ENCODE measurements at places on chromosomes 5 and 9. TPM values are rescaled to one million over a fixed set of nuclear protein-coding genes. Genes with fewer than 3 reads are reported as not detected.

PTPRD gene
- total RNA-seq: 2.4 TPM

NELFB gene
- 16.5 TPM for total RNA-seq

GFI1B gene
- total RNA-seq: 53.6 TPM

TLX3 gene
- total RNA-seq: not detected

TAF11L5 gene
- not detected for total RNA-seq

STK32A gene
- total RNA-seq: 0.09 TPM

CCNO gene
- total RNA-seq: not detected

PDZD2 gene
- total RNA-seq: 0.67 TPM

PKD2L2 gene
- 0.08 TPM for total RNA-seq

RBM27 gene
- 15.5 TPM for total RNA-seq

SV2C gene
- total RNA-seq: not detected

DNA sequence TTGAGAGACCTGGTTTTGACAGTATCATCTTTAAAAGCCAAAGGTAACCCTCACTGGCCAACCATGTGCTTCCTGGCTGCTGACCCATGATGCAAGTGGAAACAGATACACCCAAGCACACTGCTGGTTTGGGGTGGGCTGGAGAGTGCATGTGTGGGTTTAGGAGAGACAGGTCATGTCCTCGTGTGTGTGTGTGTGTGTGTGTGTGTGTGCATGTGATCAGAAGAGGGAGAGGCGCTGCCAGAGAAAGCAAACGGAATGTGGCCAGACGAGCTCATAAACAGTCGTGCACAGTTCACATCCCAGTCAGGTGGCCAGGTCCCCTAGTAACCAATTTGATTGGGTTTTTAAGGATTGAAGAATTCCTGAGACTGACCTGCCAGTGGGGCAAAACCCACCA lies 112.8 kb upstream of the ICE1 start:
- DNase-seq: no peak

GRCh38 chr9:128523199-128523925 lies 18.8 kb downstream of the GLE1 start:
- DNase-seq: no peak

DNA sequence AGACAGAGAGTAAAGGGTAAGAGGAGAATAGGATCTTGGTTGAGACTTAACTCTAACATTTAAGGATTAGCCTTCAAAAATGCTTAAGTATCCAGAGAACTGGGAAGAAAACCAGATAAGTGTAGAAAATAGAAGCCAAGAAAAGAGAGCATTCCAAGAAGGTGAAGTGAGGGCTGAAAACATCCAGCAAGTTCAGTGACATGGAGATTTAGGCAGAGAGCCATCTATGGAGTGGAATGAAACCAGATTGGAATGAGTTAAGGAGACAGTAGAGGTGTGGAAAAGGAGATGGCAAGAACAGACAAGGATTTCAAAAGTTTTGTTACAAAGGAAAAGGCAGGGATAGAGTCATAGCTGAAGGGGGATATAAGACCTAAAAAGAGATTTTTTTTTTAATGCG lies 188.1 kb downstream of the TRPM3 start:
- DNase-seq: no peak

DNA sequence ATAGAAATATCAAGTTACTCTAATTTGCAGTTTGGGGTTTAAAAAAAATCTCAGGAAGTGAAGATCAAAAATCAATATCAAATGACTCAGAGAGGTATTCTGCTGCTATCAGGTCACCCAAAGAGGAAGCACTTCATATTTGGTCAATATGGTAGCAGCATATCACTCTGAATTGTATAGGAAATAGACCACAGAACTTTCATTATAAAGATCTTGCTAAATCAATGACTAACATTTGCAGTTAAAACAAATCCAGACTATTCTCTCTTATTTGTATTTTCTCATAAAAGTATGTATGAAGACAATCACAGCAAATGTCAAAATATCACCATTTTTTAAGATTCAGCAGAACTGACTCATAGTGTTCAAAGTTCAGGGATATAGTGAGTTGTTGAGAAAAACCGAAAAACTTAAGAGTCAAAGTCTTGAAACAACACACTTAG lies 105.8 kb upstream of the PCSK1 start:
- DNase-seq: no peak

GRCh38 chr9:12851341-12852090 lies 76.7 kb downstream of the LURAP1L start:
- DNase-seq: no peak

- no peak for DNase-seq
Measured at GRCh38 chr5:146091881-146092280, 13.5 kb downstream of the PLAC8L1 start.

DNA sequence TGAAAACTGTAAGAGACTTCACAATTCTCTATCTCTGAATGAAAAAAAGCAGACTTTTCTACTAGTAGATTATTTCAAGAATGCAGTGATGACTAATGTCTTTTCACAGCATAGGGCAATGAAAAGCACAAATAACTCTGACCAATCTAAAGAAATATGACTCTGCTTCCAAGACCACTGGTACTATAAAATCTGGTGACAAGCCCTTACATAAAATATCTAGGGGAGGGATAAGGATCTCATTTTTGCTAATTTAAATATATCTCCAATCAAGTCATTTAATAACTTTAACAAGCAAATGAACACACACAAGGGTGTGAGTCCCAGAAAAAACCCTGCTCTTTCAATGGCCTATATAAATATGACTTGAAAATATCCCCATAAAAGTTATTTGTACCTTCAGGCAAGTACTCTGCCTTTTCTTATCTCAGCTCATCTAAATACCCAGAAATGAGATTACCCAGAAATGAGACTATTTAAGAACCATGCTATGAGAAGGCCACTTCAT lies 105.2 kb downstream of the GNAQ start:
- DNase-seq: no peak

DNA sequence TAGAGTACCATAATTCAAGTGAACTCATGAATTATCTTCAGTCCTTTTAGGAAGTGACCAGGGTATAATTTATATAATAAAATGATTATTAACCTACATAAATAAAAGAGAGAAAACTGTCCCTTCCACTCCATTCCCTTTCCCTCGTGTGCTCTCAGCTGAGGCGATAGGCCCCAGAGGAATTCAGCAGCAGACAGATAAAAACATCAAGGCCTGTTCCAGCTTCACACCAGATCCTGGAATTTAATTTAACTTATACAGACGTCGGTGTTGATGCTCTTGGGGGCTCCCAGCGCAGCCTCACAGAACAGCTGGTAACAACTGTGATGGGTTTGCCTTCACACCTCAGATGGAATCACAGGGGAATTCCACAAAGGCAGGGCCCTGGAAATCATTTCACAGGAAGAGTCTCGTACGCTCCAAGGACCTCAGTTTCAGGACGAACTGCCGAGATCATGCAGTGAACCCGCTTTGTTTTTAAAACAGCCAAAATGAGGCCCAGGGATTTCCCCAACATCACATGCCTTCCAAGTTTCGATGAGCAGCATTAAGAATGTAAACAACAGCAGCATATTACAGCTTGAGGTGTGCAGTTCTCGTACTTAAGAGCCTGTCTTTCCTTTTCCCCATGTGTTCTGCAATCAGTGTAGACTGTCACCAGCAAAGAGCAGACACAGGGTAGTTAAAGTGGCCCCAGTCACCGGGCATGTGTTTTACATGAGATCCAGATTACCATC lies 73.6 kb upstream of the ALDH1B1 start:
- no peak for DNase-seq

GRCh38 chr5:85484982-85485574 lies 1100.4 kb upstream of the EDIL3 start:
- DNase-seq: no peak

- peak; percentile 16 for DNase-seq
Measured at GRCh38 chr5:135214897-135215616, 181.0 kb upstream of the PITX1 start.

DNA sequence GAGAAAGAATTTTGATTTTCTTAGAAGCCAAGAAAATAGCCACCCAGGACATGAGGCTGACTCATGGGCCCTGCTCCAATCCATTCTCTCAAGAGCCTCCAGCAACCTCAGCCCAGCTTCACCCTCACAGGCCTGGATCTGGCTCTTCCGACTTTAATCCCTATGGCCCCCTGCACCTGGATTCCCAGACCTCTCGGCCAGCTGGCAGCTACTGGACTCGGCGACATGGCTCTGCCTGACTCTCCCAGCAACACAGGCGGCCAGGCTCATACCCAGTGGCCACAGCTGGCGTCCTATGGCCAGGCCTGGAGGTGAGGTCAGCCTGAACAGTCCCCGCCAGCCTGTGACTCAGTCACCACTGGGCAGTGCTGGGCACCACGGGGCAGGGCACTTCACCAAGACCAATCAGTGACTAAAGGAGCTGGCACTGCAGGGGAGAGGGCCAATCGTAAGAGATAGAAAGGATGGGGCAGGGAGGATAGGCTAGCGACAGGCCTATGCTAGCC lies 6.2 kb upstream of the PDLIM4 start:
- peak; percentile 14 for DNase-seq

DNA sequence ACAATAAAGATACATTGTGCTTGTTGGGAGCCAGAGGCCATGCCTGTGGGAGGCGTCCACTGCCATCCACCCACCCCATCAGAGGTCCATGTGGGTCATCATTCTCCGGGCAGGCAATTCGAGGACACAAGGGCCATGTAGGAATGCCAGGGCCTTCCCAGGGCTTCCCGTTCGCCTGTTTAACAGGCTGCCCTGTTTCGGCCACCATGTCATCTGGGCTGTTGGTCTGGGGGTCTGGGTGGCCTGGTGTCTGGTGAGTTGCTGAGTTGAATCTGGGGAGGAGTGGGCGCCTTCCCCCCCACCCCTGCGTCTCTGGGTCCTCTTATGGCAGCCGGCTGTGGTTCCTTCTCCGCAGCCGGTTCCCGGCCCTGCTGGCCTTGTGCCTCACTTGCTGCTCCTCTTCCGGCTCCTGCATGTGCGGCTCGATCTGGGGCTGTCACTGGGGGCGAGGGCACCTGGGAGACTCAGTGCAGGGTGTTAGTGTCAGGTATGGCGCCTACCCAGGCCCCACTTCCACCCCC lies 117.4 kb downstream of the WNK2 start:
- DNase-seq: no peak

DNA sequence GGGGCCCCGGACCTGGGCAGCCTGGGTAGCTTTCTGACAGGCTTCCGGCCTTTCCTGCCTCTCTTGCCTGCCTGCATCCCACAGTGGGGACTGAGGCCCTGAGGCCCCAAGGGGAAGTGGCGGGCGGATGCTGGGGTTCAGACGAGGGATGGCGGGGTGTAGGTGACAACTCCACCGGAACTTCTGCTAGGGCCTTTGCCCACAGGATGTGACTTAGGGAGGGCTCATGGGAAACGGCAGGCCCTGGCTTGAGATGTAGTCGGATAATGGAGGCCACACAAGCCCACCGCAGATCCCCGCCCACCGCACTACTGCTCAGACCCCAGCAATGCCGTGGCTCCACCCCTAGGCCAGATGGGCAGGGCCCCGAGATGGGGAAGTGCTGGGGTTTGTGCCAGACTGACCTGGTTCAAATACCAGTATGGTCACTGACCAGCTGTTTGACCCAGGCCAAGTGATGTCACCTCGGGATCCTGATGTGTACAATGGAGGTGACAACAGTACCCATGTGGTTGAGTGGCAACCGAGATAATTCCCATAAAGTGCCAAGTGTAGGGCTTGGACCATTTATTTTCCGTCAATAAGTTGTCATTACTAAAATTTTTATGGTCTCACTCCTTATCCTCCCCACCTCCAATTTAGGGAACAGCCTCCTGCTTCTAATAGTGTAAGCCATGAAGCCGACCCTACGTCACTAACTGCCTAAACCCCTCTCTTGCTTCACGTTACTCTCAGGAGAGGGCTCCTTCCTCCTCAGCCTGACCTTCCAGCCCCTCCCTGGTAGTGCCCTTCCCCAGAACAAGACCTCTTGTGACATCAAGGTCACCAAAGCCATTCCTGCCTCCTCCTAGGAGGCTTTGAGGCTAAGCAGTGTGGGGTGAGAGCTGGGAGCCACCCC lies 2.5 kb upstream of the CDK9 start:
- DNase-seq: no peak

GRCh38 chr5:100520348-100520747 lies 14.8 kb upstream of the FAM174A start:
- DNase-seq: no peak

- peak; percentile 58 for DNase-seq
Measured at GRCh38 chr9:100426530-100427365, at the start of gene MSANTD3. TSS of gene MSANTD3 (plus strand) at chr9:100427143. CDS start at chr9:100441939, 14,796 bp downstream.

DNA sequence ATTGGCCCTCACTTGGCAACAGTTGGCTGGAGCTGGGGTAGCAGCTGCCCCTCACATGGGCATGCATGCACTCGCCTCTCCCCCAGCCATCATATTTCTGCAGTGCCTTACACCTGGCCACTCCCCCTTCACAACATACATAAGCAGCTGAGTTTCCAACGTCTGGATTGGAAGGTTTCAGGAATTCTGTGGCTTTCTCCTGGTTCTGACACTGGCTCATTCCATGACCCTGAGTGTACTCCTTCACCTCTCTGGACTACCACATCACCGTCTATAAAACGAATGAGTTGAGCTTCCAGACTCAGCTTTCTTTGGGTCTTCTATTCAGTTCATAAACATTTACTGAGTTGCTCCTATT lies 84.3 kb downstream of the GALNT10 start:
- no peak for DNase-seq

DNA sequence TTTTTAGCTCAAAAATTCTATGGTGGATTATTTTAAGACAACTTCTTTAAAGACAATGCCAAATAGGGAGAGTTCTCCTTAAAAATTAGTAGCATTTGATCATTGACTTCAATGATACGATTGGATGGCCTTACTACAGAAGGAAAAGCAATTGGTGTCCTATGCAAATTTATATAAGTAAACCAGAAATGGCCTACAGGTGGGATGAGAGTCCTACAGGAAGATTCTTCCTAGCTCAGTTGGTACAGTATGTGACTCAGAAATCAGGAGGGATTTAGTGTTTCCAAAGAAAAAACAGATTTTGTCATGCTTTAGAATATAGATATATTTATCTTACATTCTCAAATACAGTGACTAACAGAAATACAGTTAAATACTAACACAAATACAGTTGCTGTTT lies 6.5 kb downstream of the ANKRA2 start:
- no peak for DNase-seq

DNA sequence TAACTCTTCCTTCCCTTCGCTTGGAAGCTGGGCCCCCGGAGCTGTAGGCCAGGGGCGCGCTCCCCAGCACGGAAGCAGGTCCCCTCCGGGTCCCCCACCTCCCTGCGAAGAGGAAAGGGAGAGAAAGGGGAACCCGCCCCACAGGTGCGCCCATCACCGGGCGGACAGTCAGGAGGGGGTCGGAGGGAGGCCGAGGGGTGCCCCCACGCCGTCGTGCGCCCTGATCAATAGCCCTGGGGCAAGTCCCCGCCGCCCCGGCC lies 793 bp downstream of the AGPAT2 start:
- no peak for DNase-seq

GRCh38 chr9:111961575-111961974 lies 65.0 kb downstream of the UGCG start:
- no peak for DNase-seq

GRCh38 chr9:83466877-83467276 lies 71.3 kb downstream of the FRMD3 start:
- DNase-seq: no peak

- no peak for DNase-seq
Measured at GRCh38 chr5:179919487-179920060, 11.9 kb upstream of the TBC1D9B start.

DNA sequence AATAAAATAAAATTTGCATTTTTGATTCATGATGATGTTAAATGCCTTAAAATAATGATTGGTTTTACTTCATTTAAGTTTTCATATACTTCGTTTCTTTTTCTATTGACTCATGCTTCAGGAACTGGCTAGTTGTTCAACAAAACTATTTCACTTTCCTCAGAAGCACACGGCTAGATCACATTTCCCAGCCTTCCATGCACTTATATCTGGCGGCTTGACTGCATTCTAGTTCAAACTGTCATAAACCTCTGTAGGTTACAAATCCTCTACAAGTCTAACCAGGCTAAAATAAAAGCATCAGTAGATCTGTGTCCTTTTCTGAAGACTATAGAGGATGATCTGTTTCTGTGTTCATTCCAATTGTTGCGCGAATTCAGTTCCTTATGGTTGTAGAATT lies 46.3 kb upstream of the CNTLN start:
- DNase-seq: no peak
